ENCODE measurements at places on chromosomes 1 and 21. TPM values are rescaled to one million over a fixed set of nuclear protein-coding genes. Genes with fewer than 3 reads are reported as not detected.

DNA sequence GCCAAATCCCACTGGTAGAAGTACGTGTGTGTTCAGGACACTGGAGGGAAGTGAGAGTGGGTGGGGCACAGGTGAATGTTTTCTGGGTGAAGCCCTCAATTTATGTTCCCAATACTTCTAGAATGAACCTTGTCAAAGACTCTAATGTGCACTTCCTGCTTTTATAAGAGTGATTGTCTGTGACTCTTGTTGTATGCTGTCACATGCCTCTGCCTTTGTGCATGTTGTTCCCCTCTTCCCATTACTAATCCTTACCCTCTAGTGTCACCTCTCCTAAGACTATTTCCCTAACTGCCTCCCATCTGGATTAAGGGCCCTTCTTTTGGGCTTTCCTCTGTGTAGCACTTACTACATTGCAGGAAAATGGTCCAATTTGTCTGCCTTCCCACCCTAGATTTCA is 2.5 kb upstream of the LINGO4 start:
- DNase-seq, result no peak
- no peak overlapping the region for H3K27ac ChIP-seq
- H3K36me3 ChIP-seq, result no peaks in the 10 kb centered on the region
- H3K4me3 ChIP-seq, result no peak overlapping the region

The KIF14 gene
- 20.7 TPM for total RNA-seq

DNA sequence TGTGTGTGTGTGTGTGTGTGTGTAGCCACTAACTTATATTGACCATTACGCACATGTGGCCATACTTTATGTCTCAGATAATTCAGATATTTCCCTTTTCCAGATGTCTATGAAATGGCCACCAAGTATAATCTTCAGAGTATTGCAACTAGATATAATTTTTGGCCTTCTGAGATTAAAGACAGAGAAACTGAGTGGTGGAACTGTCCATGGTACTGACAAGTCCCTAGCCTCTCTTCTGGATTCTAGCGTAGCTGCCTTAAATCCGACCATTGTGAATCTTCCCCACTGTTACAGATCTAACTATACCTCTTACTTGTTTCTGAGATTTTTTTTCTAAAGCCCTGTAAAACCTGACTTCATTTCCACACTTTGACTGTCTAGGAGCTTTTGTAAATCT is 100.0 kb upstream of the SERTAD4 start:
- DNase-seq, result no peak
- no peaks in the 10 kb centered on the region for H3K36me3 ChIP-seq
- no peaks in the 10 kb centered on the region for H3K27me3 ChIP-seq
- H3K4me1 ChIP-seq, result no peaks in the 10 kb centered on the region

- H3K27ac ChIP-seq, result no peak overlapping the region
- peaks cover 5% of the 10 kb centered on the region for H3K4me1 ChIP-seq
- H3K27me3 ChIP-seq, result no peaks in the 10 kb centered on the region
- DNase-seq, result no peak
- no peak overlapping the region for H3K4me3 ChIP-seq
Measured at GRCh38 chr1:41427122-41427913, 57.2 kb downstream of the EDN2 start.

DNA sequence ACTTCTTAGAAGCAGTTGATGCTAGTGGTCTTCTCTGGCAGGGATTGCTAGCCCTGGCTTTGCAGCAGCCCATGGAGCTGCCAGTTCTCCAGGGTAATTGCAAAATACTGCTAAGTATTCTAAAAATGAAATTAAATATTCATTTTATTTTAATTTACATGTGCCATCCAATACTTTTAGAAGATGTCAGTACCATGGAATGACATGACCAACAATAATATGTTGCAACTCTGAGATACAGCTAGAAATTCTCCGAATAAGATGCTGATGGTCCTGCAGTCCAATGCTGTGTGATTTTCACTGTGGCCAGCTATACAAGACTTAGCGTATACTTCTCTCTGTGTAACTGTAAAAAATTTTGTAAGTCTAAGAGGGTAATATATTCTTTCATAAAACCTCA is 20.0 kb upstream of the WARS2 start:
- no peaks in the 10 kb centered on the region for H3K27me3 ChIP-seq
- H3K36me3 ChIP-seq, result peaks cover 42% of the 10 kb centered on the region
- DNase-seq, result no peak
- no peak overlapping the region for H3K27ac ChIP-seq
- H3K4me1 ChIP-seq, result no peaks in the 10 kb centered on the region
- H3K4me3 ChIP-seq, result no peak overlapping the region

DNA sequence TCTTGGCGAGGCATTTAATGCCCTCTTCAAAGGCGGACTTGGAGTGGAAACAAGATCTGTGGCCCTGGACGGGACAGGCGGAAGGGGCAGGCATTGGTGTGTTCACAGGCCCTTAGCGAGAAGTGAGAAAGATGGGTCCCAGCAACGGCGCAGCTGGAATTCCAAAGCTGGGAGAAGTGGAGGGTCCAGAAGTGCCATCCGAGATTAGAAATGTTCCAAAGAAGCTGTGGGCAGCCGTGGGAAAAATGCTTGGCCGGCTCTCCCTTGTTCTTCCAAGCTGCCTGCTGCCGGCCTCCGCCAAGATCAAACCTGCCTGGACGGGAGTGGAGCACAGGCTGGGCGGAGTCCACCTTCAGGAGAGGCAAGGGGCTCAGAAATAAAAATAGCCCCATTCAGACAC is 69.4 kb upstream of the ACTRT2 start:
- peaks cover 15% of the 10 kb centered on the region for H3K27me3 ChIP-seq
- H3K4me3 ChIP-seq, result no peak overlapping the region
- no peak for DNase-seq
- no peak overlapping the region for H3K27ac ChIP-seq
- no peaks in the 10 kb centered on the region for H3K4me1 ChIP-seq
- peaks cover 49% of the 10 kb centered on the region for H3K36me3 ChIP-seq

The CRYZ gene
- 42.2 TPM for total RNA-seq

The ATP6V1G3 gene
- total RNA-seq, result not detected

The HSPA6 gene
- 0.22 TPM for total RNA-seq

Measured in WTC11 (cell line).